ENCODE measurements at places on chromosomes 4 and X. TPM values are rescaled to one million over a fixed set of nuclear protein-coding genes. Genes with fewer than 3 reads are reported as not detected.

Gene ADH6
- not detected for total RNA-seq

Gene HTR2C
- not detected for total RNA-seq

Gene COPS4
- total RNA-seq, result 32.7 TPM

DNA sequence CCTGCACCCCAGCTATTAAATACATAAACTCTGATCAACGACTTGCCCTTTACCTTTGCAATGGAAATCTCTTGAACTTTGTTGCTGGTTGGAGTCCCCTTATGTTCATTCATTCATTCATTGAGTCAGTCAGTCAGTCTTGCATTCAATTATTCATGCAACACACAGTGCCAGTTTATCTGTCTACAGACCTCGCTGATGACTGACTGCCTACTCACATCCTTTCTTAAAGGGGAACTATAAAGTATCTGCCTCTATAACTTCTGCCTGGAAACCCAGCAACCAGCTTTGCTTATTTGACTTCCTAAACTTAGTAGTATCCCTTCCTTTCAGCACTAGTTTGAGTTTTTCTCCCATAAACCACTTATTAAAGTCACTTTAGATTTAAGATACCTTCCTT is 620.8 kb upstream of the ADGRL3 start:
- DNase-seq, result no peak

- DNase-seq, result no peak
These were observed 82.5 kb downstream of the ARHGEF9 start for GRCh38 chrX:63702556-63702955.

DNA sequence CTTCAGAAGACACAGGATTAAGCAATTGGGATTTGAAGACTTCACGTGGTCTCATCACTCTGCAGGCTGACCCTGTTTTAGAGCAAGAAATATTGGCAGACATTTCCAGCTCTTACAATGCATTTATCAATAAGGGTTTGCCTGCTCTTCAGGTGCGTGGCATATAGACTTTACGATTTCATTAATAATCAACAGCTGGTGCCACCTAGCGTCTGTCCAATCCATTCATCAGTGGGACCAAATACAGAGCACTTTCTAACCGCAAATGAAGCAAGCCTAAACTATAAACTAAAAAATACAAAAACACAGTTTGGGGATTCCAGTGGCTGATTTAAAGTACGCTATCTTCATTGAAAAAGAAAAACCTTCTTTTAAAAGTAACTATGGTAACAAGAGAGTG is 125.4 kb upstream of the DMD start:
- DNase-seq, result no peak

Data from activated B cell treated with CpG ODN at 0.5 μM for 24 hours (primary cell).